GF-D8 (cell line): ENCODE measurements at places on chromosomes 13 and 19.

- DNase-seq = no peak
Measured at GRCh38 chr13:52931131-52931530, 82.7 kb upstream of the PCDH8 start.

DNA sequence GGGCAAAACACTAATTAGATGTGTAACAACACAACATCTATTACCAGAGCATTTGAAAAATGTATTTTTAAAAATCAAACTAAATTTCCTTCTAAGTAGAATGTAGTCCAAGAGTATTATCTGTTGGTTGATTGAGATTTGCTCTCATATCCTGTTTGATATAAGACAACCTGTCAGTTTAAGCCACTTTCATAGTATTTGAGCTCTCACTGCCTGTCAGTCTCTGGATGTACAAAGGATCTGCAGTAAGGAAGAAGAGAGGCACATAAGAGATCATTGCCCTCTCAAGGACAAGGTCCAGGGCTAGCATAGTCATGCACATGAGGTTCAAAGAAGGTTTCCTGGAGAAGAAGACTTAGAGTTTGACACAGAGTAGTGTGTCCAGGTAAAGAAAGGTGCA is 57.4 kb downstream of the FGF14 start:
- DNase-seq = no peak

GRCh38 chr13:41458187-41458760 is 924 bp downstream of the RGCC start:
- no peak for DNase-seq

- no peak for DNase-seq
Measured at GRCh38 chr19:18419699-18420460, 682 bp downstream of the SSBP4 start.

- no peak for DNase-seq
Measured at GRCh38 chr13:30125422-30126073, 181.8 kb downstream of the KATNAL1 start.

DNA sequence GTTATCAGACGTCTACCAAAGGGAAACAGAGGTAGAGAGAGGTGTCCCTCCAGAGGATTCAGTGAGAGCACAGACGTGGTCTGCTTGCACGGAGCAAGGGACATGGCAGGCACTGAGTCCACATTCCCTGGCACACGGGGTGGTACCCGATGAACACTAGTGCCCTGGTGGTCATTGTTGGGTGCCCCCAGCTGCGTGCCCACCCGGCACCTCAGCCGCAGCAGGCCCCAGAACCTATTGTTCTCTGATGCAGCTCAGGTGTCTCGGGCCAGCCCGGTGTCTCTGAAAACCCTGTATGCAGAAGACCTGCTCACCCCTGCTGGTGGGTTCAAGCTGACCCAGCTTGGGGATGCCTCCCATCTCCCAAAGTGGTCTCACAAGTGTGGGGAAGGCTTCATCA is 11.9 kb downstream of the SUGP1 start:
- no peak for DNase-seq

DNA sequence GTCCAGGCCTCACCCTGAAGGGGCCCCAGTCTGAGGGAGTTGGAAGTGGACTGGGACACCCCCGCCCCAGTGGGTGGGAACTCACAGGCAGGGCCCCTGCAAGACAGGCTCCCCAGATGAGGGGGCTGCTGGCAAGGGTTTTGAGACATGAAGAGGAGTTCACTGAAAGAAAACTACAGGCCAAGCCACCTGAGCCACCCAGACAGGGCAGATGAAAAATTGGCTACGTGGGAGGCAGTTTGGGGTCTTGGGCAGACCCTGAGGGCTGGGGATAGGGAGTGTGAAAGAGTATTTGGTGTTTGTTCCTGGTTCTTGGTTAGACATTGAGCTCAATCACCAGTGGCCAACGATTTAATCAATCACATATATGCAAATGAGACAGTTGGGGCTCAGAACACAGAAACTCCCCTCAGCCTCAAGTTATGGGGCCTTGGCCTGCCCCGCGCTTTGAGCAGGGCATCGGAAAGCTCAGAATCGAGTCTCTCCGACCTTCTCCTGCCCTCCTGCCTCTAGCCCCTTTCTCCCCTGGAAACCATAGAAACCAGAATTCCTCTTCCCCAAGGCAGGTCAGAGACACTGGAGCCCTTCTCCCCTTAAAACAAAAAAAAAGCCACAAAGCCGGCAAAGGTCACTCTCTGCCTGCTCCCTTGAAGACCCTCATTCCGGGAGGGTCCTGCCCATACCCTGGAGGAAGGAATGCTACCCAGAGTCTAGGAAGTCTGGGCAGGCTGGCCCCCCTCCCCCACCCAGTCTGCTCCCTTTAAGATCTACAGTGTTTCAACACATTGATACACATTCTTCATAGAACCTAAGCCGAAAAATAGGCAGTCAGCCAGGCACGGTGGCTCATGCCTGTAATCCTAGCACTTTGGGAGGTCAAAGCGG is 1.3 kb upstream of the ISYNA1 start:
- DNase-seq = no peak

- no peak for DNase-seq
Measured at GRCh38 chr19:57008432-57008831, 111.4 kb upstream of the USP29 start.

DNA sequence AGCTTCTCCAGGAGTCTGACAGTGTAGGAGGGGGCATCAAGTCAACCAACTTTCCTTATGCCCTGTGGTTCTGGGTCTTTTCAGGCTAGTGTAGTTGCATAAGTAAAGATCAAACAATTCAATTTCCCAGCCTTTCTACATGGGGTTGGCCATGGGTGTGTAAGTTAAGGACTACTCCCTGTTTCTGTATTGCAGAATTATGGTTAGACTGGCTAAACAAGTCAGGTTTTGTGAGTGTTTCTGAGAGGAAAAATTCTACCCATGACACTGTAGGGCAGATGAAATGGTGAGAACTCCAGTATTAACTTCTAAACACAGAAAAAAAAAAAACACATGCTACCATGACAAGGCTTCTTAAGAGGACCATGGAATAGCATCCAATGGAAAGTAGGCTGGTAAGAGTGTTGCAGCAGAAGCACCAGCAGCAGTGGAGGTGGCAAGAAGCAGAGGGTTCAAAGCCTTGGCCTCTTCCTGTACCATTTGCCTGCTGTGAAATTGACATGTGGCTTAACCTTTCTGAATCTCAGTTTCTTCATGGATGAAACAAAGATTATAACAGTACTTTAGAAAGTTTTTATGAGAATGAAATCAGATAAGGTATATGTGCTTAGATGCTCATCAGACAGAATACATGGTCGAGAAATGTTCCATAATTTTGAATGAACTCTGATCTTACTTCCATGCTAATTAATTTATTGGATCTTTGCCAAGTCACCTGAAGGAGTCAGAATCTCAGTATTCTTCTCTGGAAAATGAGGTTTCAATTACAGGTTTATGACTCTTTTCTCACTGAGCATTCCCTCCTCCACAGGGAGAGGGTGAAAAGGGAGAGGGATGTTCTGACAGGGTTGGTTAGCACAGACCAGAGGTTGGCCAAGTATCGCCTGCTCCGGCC is 11.4 kb upstream of the SCEL start:
- no peak for DNase-seq

DNA sequence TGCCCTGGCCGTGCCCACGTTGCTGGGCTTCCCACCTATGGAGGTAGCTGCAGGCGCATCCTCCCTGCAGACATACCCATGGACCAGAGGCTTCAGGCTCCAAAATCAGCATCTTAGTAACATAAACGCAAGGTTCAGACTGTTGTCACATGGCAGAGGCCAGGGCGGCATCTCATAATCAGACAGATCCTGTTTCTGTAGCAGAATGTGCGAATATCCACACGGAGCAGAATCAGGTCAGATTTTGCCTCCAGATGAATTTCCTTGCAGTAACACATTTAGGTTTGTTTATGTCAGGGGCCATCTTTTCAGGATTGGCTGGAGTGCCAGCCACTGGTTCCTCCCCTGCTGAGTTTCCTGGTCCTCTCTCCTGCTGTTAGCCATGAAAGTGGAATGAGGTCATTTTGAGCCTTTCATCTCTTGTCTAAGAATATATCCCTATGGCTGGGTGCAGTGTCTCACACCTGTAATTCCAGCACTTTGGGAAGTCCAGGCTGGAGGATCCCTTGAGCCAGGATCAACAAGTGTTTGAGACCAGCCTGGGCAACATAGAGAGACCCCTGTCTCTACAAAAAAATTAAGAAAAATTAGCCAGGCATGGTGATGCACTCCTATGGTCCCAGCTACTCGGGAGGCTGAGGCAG is 20.5 kb downstream of the SMARCA4 start:
- DNase-seq = no peak

DNA sequence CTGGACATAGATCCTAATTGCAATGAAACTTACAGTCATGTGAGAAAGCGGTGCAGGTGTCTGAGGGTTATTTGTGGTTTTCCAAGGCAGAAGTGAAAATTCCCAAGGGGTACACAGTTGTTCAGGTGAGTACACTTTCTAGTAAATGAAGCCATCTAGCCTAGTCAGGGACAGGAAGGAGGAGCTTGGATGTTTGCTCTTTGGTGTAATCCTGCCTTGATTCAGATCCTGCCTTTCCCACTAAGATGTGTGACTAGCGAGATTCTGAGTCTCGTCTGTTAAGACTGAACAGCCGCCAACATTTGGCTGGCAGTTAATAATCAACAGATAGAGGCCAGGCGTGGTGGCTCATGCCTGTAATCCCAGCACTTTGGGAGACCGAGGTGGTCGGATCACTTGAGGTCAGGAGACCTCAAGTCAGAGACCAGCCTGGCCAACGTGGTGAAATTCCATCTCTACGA is 2.5 kb downstream of the RPS9 start:
- no peak for DNase-seq

GRCh38 chr19:50233308-50233910 is 30.0 kb downstream of the MYH14 start:
- DNase-seq = no peak

DNA sequence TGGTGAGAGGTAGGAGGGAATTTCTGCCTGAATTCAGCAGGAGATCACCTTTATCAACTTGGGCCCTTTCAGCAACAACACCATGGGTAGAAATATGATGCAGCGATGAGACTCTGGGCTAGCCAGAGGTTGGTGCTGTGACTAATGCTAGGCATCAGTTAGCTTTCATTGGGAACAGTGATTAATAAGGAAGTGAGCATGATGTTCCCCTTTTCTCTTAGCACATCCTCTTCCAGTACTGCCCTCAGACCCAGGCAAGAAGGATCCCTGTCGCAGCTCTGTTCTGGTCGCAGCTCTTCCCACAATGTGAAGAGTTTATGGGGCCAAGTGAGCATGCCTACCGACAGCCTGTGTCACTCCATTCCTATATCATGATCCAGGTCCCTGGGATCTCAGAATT is 100.5 kb downstream of the FLT1 start:
- no peak for DNase-seq

- no peak for DNase-seq
Measured at GRCh38 chr13:59337070-59337469, 826.7 kb downstream of the DIAPH3 start.

- peak; percentile 46 for DNase-seq
Measured at GRCh38 chr13:68719815-68720214, 1387.8 kb upstream of the ATXN8OS start.

GRCh38 chr19:52520013-52520412 is 7.5 kb upstream of the ZNF808 start:
- DNase-seq = no peak

- DNase-seq = no peak
Measured at GRCh38 chr13:106551350-106551749, 15.9 kb upstream of the EFNB2 start.

DNA sequence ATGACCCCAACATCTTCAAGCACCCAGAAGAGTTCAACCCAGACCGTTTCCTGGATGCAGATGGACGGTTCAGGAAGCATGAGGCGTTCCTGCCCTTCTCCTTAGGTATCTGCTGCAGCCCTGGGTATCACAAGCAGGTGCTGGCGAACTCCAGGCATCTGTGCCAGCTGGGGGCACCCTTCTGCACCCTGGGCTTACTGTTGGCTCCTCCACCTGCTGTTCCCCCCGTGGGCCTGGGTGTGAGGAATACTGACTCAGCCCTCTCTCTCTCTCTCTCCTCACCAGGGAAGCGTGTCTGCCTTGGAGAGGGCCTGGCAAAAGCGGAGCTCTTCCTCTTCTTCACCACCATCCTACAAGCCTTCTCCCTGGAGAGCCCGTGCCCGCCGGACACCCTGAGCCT is 13.0 kb downstream of the CYP2S1 start:
- no peak for DNase-seq

- peak; percentile 12 for DNase-seq
Measured at GRCh38 chr19:3710265-3710812, 2.2 kb downstream of the TJP3 start.

DNA sequence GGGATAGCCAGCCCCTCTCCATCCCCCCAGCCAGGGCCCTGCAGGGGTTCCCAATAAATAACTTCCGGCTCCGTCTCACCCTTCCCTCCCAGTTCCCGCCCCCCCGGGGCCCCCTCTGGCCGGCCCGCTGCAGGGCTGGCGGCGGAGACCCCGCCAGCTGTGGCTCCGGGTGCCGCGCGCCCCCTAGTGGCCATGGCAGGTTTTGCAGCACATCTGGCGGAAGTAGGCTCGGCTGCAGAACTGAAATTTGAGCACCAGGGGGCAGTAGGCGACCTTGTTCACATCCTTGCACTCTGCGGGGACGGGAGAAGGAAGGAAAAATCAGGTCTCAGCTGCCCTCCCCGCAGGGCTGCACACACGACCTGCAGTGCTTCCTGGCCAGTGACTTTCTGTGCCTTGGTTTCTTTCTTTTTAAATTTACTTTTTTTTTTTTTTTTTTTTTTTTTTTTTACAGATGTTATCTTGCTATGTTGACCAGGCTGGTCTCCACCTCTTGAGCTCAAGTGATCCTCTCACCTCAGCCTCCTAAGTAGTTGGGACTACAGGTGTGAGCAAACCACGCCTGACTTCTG is 3.6 kb upstream of the MYO1F start:
- DNase-seq = peak; percentile 21

DNA sequence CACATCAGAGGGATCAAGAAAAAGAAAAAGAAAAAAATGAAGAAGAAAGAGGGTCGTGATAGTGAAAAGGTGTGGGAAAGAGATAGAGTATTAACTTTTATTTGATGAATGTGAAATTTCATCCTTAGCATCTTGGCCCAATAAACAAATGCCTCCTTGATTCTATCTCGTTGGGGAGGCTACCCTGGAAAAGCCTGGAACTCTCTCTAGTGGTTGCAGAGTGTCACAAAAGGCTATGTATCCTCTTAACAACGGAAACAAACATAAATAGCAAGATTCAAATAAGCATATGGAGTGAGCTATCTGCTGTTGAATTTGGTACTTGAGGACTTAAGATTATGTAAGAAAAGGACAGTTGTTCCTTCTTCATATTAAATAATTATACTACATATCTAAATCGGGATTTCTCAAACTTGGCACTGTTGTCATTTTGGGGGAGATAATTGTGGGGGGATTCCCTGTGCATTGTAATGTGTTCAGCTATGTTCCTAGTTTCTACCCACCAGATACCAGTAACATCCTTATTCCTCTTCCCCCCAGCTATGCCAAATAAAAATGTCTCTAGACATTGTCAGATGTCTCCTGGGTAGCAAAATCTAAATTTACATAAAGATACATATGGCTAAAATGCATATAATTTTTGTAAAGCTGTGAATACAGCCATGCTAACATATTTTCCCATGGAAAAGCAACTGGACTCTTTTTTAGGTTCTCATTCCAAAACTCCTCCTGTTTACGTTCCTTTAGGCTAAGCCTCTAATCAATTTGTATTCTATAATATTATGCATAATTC is 557.2 kb downstream of the DCT start:
- no peak for DNase-seq

- DNase-seq = no peak
Measured at GRCh38 chr19:40811478-40812341, 12.7 kb downstream of the EGLN2 start.

- DNase-seq = no peak
Measured at GRCh38 chr13:99304541-99304940, 2.7 kb downstream of the GPR183 start.
